ENCODE measurements at places on chromosomes 2 and 18. TPM values are rescaled to one million over a fixed set of nuclear protein-coding genes. Genes with fewer than 3 reads are reported as not detected.

Gene FIGN
- total RNA-seq: 1.6 TPM

Gene SLC9A4
- under 0.01 TPM for total RNA-seq

Gene TBR1
- under 0.01 TPM for total RNA-seq

Gene C2orf80
- total RNA-seq: not detected

Gene IL36G
- not detected for total RNA-seq

Gene ONECUT2
- total RNA-seq: under 0.01 TPM

Gene ESPNL
- 4.2 TPM for total RNA-seq

Gene SPDYA
- total RNA-seq: 1.3 TPM

Gene PUM2
- 33.5 TPM for total RNA-seq

Gene LAMA3
- total RNA-seq: 2.6 TPM

Gene TGOLN2
- total RNA-seq: 131 TPM

Gene TTN
- total RNA-seq: under 0.01 TPM

Gene NOL4
- total RNA-seq: not detected

Gene SULT1C4
- total RNA-seq: 0.32 TPM

Gene TMEM198
- total RNA-seq: 2.9 TPM

Gene SIX3
- not detected for total RNA-seq

Gene DYSF
- total RNA-seq: 4.2 TPM

Gene ADAM23
- total RNA-seq: 9.5 TPM

Gene GPR39
- total RNA-seq: 3.2 TPM

Gene ABHD1
- total RNA-seq: not detected

Gene CCDC85A
- 2.3 TPM for total RNA-seq

Gene MC2R
- total RNA-seq: not detected

Gene LOXHD1
- total RNA-seq: under 0.01 TPM

Gene FBXO15
- total RNA-seq: 0.43 TPM

Gene INHBB
- total RNA-seq: under 0.01 TPM

Gene HTR2B
- total RNA-seq: 159 TPM

Gene GCFC2
- total RNA-seq: 19.0 TPM

Gene PDCL3
- 17.1 TPM for total RNA-seq

Gene CFAP53
- under 0.01 TPM for total RNA-seq

Gene THAP4
- 36.7 TPM for total RNA-seq

Gene FNDC4
- 8.6 TPM for total RNA-seq

Gene BCL2
- total RNA-seq: 0.64 TPM

Gene ABCB11
- total RNA-seq: under 0.01 TPM

Gene EGR4
- not detected for total RNA-seq

Gene CNNM4
- total RNA-seq: 3.9 TPM

Gene B3GNT2
- 26.3 TPM for total RNA-seq

Gene SPEG
- 48.8 TPM for total RNA-seq

Gene NPPC
- not detected for total RNA-seq

Gene CCDC178
- total RNA-seq: 0.43 TPM

Gene PAX8
- 1.3 TPM for total RNA-seq

Gene KIF1A
- total RNA-seq: not detected

Gene ANKRD29
- total RNA-seq: 0.43 TPM

Gene UGT1A10
- not detected for total RNA-seq

Gene CRYGB
- not detected for total RNA-seq

Gene SMC6
- total RNA-seq: 20.7 TPM

Gene FHOD3
- 5.2 TPM for total RNA-seq

Gene CFAP65
- total RNA-seq: not detected

Gene SLC4A3
- 5.6 TPM for total RNA-seq

Gene MLPH
- 40.6 TPM for total RNA-seq

Gene LAMA1
- total RNA-seq: 14.5 TPM

Gene EVA1A
- 48.3 TPM for total RNA-seq

Gene TOGARAM2
- total RNA-seq: 0.43 TPM

Gene EFHD1
- total RNA-seq: 2.3 TPM

Gene PARD6G
- 1.7 TPM for total RNA-seq

Gene ANO7
- 0.64 TPM for total RNA-seq

All from fibroblast of villous mesenchyme (primary cell).